ENCODE measurements at places on chromosomes 12 and 14.
A peak's percentile ranks its signal among the peaks of the same experiment; 100 is the strongest.

GRCh38 chr14:74346341-74346740, 1.9 kb upstream of the VRTN start:
- DNase-seq = no peak

DNA sequence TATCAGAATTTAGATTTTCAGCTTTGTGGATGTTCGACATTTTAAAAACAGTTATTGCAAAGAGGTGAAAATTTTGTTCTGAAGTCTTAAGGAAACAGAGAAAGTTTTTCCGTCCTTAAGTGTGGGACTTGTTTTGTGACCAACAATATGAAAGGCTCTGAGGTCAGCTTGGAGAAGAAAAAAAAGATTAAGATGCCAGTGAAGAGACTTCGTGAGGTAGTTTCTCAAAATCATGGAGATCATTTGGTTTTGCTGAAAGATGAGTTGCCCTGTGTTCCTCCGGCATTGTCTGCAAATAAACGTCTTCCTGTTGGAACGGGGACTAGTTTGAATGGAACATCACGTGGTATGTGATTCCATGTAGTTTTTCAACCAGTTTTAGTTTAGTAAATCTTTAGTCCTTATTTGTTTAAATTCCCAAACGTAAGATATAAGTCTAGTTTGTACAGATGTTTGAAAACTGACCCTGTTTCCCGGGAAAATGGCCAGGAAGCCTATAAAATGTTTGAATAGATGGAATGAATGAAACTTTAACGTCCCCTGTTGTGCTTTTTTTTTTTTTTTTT, 682 bp downstream of the KIAA0586 start:
- no peak for DNase-seq

- no peak for DNase-seq
Observed at GRCh38 chr12:110223777-110224378, 57.2 kb upstream of the ATP2A2 start.

DNA sequence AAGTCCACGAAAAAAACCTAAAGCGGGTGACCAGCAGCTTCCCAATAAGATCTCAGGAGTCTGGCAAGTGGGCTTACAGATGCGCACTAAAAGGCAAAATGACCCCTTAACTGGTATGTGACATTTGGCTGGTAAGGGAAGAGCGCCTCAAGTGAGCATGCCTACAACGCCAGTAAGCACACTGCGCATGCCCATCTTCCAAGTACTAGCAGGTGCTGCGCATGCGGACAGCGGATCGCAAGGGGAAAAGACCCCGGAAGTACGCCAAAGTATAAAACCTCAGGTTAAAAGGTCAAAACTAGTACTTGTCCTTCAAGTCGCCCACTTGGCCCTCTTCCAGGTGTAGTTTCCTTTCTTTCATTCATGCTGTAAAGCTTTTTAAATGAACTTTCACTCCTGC, 518.5 kb upstream of the MDGA2 start:
- DNase-seq = no peak

- no peak for DNase-seq
Observed at GRCh38 chr14:91143862-91144261, 30.0 kb downstream of the DGLUCY start.

DNA sequence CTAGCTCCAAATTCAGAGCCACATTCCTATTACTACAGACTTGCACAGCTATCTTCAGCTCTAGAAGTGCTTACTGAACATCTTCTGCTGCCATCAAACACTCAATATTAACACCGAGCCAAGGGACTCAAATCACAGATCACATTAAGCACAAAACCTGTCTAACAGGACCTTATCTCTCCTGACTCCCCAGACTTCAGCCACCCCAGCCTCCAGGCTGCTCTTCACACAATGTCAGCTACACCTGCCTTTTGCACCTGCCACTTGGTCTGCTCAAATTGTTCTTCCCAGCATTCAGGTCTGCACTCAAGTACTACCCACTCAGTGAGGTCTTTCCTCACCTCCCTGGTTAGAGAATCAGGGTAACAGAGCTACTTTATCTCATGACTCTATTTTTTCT, 57.1 kb downstream of the GALC start:
- DNase-seq = no peak

DNA sequence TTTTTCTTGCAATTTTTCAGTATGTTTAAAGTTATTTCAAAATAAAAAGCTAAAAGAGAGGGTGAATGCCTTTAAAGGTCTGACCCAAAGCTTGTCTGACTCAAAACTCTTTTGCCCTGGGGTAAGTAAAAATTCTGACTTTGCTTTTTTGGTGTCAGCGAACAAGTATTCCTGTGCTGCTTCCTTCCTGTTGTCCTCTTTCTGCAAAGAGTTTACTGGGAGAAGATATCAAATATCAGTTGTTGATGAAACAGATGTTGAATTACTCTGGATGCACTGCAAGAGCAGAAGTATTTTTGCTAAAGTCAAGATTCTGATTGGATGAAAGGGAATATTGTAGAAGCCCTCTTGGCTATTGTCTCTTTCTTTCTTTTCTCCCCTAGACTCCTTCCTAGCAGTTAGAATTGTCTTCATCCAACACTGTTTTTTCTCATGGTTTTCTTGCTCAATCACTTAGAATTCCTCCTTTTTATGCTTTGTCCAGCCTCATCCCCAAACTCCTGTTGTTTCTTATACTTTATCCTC, 62.0 kb downstream of the DACT1 start:
- no peak for DNase-seq

- no peak for DNase-seq
Observed at GRCh38 chr12:46103559-46104383, 113.4 kb upstream of the SCAF11 start.

GRCh38 chr12:96986883-96987523, 79.9 kb downstream of the NEDD1 start:
- no peak for DNase-seq

DNA sequence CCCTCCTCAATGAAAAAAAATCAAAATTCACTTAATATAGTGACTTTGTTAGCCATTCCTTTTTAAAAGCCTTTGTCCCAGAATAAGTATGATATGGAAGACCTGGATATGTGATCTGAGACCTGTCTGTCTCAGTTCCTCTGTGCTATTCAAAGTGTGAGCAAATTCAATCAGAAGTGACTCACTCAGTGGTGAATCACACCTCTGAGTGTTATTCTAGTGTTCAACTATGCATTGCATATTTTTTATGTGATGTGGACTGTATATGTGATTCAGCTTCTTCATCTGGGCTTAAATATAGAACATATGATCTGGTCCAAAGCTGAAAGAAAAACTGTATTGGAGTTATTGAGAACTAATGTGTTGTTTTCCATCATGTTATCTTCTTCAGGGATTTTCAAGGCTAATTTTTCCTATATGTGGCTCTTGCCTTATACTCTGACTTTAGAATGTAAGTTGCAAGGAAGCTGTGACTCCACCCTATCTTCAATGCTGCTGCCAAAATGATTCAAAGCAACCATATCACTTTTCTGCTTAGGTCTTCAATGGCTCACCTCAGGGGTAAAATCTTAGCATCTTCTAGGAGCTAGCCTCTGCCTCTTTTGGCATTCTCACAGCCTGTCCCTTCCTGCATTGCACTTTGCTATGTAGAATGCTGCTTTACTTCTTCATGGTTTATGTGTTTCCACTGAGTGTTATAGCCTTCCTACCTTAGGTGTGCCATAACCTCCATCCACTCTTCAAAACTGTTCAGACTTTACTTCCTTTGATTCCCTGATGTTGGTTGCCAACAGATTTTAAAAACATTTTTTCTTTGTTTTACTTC, 169.8 kb downstream of the OTOGL start:
- no peak for DNase-seq

DNA sequence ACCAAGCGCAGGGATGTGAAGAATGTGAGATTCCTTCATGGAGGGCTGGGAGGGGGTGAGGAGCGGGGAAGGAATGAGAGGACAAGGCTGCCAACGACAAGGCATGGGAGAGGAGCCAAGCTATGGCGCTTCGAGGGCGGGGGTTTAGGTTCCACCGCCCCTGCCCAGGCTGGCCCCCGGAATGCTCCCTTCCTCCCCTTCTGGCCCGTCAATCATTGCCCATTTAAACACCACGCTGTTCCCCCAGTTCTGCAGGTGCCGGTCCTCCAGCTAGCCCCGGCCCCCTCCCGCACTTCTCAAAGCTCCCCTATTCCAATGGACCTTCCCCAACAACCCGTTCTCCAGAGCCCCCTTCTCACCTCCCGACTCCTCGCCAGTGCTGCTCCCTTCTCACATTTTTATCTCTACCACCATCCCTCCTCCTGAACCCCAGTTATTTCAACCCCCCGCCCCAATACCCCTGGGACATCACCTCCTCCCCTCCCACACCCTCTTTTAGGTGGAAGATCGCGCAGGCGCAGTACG, 428 bp downstream of the RNF41 start:
- no peak for DNase-seq

DNA sequence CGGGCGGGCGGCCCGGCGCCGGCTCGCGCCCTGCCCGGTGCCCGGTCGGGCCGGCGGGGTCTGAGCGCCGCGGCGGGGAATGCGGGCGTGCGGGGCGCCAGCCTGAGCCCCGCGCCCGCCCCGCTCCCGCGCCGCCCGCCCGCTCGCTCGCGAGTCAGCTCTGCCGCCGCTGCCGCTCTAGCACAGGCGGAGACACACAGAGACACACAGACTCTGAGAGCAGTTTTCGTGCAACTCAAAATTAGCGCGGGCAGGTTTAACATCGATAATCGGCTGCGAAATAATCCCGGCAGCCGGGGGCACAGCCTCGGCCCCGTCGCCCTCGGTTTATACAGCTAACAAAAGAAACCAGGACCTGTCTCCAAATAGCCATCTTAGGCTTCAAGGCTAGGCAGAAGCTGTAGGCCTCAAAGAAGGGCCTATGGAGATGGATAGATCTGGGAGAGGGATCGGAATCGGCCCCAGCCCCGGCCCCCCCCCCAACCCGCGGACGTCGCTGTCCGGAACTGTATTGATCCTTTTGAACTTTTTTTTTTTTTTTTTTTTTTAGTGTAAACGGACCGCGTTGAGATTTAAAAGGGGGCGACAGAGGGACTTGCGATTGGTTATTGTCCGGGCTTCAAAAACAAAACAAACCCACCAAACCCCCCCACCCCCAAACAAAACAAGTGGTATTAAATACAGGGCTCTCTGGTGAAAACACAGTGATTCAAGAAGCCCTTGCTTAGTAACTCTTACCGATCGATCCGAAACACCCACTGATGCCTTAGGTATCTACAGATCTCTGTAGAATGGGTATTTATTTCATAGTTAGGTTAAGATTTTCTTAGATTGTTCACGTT, 1.1 kb downstream of the ARID2 start:
- peak; percentile 45 for DNase-seq

DNA sequence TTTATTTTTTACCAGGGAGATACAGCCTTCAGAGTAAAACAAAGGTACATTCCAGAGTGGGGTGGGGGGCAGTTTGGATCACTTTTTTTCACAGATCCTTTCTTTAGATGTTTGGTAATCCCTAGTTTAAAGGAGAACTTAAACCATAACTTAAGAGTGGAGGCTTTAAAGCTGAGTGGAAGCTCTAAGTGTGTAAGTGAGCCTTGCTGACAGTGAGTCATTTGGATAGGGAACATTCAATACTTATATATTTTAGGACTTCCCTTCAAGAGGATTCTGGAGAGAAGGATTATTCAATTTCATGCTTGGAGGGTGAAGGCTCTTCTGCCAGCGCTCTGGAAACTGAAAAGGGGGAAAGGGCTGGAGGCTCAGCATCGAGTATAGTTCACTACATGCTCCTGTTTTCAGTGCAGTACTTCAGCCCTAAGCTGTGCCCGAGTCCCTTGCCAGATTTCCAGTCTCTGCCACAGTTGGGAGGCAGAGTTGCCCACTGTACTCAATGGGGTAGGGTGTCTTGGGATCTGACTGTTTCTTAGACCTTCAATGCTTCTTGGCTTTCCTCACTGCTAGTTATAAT, 8.4 kb downstream of the PRKAG1 start:
- DNase-seq = no peak

DNA sequence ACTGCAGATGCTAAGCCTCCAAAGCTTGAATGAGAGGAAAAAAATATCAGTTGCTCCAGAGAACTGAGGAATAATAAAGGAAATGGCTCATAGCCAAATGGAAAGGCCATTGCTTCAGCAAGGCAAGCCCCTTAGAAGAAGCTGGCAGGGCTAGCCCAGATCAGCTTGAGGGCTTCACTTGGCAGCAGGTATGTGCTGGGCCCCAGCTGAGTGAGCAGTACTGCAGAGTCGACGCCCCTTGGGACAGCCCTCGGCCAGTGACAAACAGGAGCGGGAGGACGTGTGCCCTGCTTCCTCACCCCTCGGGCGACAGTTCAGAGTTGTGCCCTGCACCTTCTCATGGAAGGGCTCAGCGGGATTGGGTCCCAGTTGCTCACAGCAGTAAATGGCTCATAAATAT, 1031.2 kb upstream of the TMEM132C start:
- DNase-seq = no peak

DNA sequence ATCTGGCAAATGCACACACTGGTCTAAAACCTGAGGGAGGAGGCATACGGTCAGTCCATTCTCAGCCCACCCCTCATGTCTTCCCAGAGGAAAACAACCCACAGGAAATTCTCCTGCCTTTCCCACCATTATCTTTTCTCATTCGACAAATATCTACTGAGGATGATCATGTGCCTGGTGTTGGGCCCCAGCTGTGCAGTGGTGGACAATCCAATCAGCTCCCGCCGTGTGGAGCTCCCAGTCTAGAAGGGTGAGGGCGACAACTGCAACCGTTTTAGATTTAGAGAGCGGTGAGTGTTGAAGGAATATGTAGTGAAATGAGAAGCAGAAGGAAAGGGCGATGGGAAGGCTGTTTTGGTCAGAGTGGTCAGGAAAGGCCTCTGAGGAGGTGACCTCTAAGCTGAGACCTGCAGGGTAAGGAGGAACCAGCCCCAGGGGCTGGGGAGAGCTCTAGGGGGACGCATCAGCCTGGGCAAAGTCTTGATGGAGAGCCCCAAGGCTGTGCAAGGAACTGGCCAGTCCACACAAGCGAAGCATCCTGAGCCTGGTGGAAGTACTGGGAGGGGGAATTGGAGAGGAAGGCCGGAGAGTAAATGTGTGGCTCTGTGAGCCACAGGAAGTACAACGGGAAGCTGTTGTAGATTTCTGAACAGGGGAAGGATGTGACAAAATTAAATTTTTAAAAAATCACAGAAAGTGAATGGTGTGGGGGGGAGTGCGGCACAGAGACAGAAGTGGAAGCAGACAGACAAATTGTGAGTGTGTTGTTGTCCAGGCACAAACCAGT, 192.8 kb downstream of the NTF3 start:
- no peak for DNase-seq

- no peak for DNase-seq
Observed at GRCh38 chr12:121775501-121775900, 18.0 kb downstream of the RHOF start.

GRCh38 chr12:104873374-104873773, 84.7 kb downstream of the SLC41A2 start:
- no peak for DNase-seq
